ENCODE measurements at places on chromosomes 7 and 10.
A peak's percentile ranks its signal among the peaks of the same experiment; 100 is the strongest.

DNA sequence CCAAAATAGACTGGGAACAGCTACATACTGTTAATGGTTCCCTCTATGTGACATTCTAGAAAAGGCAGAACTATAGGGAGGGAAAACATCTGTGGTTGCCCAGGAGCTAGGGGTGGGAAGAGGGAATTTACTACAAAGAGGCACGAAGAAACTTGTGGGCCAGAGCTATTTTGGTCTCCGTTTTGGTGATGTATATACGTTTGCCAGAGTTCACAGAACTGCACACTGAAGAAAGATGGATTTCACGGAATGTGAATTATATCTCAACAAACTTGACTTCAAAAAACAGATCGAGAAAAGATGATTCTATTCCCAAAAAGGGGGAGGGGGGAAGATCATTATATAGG is 386 bp upstream of the AS3MT start:
- peaks cover 15% of the 10 kb centered on the region for H3K4me1 ChIP-seq
- H3K4me3 ChIP-seq: peak overlapping the region; percentile 58
- H3K36me3 ChIP-seq: no peaks in the 10 kb centered on the region
- no peak for DNase-seq
- H3K27ac ChIP-seq: no peak overlapping the region

- H3K4me1 ChIP-seq: no peaks in the 10 kb centered on the region
- H3K27me3 ChIP-seq: peaks cover 6% of the 10 kb centered on the region
- DNase-seq: no peak
- no peaks in the 10 kb centered on the region for H3K36me3 ChIP-seq
- no peak overlapping the region for H3K27ac ChIP-seq
- no peak overlapping the region for H3K4me3 ChIP-seq
Measured at GRCh38 chr10:23150610-23151009, 41.5 kb upstream of the PTF1A start.

DNA sequence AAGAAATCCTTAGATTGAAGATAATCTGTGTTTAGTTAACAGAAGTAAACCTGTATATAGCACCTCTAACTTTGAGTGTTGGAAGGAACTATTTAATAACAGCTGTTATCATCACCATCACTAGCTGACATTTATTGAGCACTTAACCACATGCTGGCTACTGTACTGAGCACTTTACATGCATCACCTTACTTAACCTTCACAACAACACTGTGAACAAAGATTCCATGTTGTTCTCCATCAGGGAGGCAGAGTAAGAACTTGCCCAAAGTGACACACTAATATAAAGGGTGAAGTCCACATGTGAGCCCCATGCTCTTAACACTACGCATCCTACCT is 182.2 kb downstream of the ST7 start:
- DNase-seq: no peak
- H3K27ac ChIP-seq: no peak overlapping the region
- H3K27me3 ChIP-seq: no peaks in the 10 kb centered on the region
- no peaks in the 10 kb centered on the region for H3K36me3 ChIP-seq

GRCh38 chr10:72173619-72174296 is 42.1 kb upstream of the ANAPC16 start:
- H3K36me3 ChIP-seq: no peaks in the 10 kb centered on the region
- no peak overlapping the region for H3K4me3 ChIP-seq
- DNase-seq: no peak
- peaks cover 5% of the 10 kb centered on the region for H3K4me1 ChIP-seq

GRCh38 chr10:75042292-75042974 is 69.0 kb upstream of the SAMD8 start:
- H3K4me1 ChIP-seq: no peaks in the 10 kb centered on the region
- no peak for DNase-seq
- H3K27ac ChIP-seq: no peak overlapping the region
- peaks cover 6% of the 10 kb centered on the region for H3K27me3 ChIP-seq
- no peak overlapping the region for H3K4me3 ChIP-seq

- no peaks in the 10 kb centered on the region for H3K36me3 ChIP-seq
- DNase-seq: no peak
- no peaks in the 10 kb centered on the region for H3K4me1 ChIP-seq
- H3K4me3 ChIP-seq: no peak overlapping the region
- peaks cover 45% of the 10 kb centered on the region for H3K27me3 ChIP-seq
Measured at GRCh38 chr7:19133886-19134285, 11.3 kb downstream of the FERD3L start.

GRCh38 chr7:19390795-19391194 is 245.6 kb upstream of the FERD3L start:
- H3K4me1 ChIP-seq: no peaks in the 10 kb centered on the region
- H3K4me3 ChIP-seq: no peak overlapping the region
- H3K27me3 ChIP-seq: no peaks in the 10 kb centered on the region

- peaks cover 10% of the 10 kb centered on the region for H3K4me1 ChIP-seq
- H3K4me3 ChIP-seq: no peak overlapping the region
- no peaks in the 10 kb centered on the region for H3K27me3 ChIP-seq
- no peaks in the 10 kb centered on the region for H3K36me3 ChIP-seq
- no peak for DNase-seq
Measured at GRCh38 chr7:101884671-101885596, 67.5 kb downstream of the CUX1 start.

DNA sequence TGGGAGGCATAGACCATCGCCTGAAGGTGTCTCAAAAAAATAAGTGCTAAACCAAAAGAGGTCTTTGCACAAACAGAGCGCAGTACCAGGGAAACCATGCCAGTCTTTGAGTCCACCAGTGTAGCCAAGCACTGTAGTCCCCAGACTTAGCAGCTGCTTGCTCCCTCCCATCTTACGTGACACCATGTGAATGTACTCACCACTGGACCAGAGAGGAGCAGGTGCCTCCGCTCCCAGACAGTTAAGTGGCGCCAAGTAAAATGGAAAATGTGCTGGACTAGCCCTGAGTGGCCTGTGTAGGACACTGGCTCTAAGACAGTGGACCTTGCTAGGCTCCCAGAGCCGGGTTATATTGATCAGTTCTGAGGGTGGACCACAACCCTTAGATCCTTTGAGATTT is 47.7 kb upstream of the PLEKHA1 start:
- H3K36me3 ChIP-seq: no peaks in the 10 kb centered on the region
- no peaks in the 10 kb centered on the region for H3K4me1 ChIP-seq
- no peak overlapping the region for H3K27ac ChIP-seq
- H3K4me3 ChIP-seq: no peak overlapping the region

- H3K4me3 ChIP-seq: no peak overlapping the region
- H3K27me3 ChIP-seq: no peaks in the 10 kb centered on the region
Measured at GRCh38 chr7:27774717-27775328, 34.9 kb downstream of the TAX1BP1 start.

DNA sequence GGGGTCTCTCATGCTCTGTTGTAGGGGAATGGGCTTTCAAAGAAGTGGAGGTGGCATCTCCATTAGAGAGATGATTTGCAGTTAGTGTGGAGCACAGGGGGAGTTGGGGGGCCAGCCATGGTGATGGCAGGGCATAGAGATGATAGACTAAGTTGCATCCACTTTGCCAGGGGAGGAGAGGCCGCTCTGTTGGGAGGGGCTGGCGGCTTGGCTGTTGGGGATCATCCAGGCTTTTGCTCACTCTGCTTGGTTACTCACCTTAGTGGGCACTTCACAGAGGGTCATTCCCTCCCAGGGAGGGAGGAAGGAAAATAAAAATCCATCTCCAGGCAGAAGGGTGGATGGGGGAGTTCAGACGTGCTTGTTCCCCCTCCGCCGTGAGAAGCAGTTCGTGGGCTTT is 31.4 kb upstream of the CDH23 start:
- no peak for DNase-seq
- H3K36me3 ChIP-seq: no peaks in the 10 kb centered on the region
- H3K4me3 ChIP-seq: no peak overlapping the region
- H3K27ac ChIP-seq: no peak overlapping the region

DNA sequence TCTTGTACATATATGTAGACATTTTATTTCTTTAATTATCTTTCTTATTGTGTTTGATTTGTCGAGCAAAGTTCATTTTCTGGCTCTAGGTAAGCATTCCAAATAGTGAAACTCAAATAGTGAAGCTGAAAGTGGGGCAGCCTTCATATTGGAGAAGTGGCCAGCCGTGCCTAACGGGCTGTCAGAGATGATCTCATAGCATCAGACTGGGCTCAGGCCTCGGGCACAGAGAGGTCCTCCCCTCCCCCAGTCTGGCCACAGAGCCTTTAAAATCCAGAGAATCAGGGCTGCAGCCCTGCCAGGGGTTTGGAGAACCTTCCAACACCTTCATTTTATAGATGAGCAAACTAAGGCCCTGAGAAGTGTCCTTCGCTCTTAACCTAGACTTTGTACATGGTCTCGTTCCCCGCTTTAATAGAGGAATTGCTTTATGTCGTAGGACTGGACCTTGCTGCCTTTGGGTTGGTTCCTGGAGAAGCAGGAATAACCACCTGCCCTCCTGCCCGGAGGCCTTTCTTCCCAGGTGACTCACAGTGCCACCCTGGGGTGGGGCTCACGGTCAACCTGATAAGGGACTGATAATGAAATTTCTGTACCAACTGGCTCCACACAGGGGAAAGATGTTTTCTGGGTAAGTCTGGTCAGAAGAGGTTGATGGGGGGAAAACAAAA is 7.3 kb downstream of the TSPAN15 start:
- no peak overlapping the region for H3K27ac ChIP-seq
- peaks cover 3% of the 10 kb centered on the region for H3K27me3 ChIP-seq
- H3K4me1 ChIP-seq: no peaks in the 10 kb centered on the region
- DNase-seq: no peak
- H3K4me3 ChIP-seq: no peak overlapping the region
- no peaks in the 10 kb centered on the region for H3K36me3 ChIP-seq

Data from neural progenitor cell (in vitro differentiated cells).